Germinal center (tissue), 1 donor: ENCODE measurements at places on chromosomes 7 and 10.

DNA sequence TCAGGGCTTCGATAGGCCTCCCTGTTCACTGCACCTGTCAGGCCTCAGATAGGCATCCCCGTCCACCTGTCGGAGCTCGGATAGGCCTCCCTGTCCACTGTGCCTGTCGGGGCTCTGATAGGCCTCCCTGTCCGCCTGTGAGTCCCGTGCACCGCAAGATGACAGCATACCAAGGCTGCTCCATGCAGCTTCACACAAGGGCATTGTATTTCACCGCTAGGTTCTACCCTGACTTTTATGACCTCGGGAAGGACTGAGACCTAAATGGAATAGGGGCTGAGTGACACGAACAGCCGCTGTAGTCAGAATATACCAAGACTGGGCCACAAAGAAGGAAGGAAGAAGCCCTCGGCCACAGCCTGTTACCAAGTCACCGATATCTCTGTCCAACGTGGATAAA, 271.2 kb downstream of the DIP2C start:
- no peak for DNase-seq

DNA sequence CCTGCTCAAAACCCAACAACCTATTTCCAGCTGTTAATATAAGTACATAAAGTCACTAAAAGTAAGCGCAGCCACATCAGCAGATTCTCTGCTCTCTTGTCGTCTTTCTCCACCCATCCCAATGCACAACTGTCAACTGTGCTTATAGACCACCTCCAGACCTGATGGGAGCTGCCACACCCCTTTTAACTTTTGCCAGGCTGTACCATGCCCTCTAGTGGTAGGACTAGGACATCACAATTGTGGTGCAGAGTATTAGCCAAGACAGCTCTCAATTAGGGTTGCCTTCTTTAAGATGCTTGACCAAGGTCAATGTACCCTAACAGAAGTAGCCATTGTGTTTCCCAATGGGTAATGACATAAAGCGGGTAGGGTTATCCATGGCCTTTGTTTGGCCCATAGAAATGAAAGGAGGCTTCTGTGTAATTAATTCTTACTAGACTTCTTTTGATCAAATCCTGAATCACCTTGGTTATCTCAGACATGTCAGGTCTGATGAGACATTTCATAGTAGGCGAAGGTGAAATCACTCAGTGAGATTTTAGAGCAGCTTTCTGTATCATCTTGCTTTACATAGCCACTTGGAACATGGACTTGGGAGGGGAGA, 68.1 kb downstream of the SCRN1 start:
- peak; percentile 47 for DNase-seq

GRCh38 chr10:62264702-62265436, 3.8 kb downstream of the RTKN2 start:
- peak; percentile 41 for DNase-seq

DNA sequence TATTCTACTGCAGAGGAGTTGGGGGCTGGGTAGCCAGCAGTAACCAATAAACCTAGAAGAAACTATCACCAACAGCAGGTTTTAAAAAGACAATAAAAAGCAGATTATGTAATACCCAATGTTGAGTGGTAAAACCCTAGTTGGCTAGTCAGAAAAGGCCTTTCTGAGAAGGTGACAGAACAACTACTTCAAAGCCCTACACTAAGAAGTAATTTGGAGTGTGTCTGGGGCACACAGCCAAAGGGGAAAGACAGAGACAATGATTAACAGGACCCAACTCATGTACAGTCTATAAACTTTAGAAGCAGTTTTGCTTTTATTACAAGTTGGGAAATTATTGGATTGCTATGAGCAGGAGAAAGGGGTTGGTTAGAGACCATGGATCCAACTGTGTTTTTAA, 77.2 kb upstream of the TMEM106B start:
- DNase-seq = no peak

- DNase-seq = no peak
Measured at GRCh38 chr10:43904844-43905243, 256.2 kb upstream of the ZNF32 start.

GRCh38 chr10:96138102-96138501, 8.0 kb downstream of the ZNF518A start:
- DNase-seq = no peak

- DNase-seq = no peak
Measured at GRCh38 chr10:69496352-69497230, 45.3 kb downstream of the TSPAN15 start.

GRCh38 chr10:131350660-131351059, 39.1 kb upstream of the TCERG1L start:
- DNase-seq = no peak

- no peak for DNase-seq
Measured at GRCh38 chr10:133166504-133166827, 6.4 kb downstream of the KNDC1 start.

- peak; percentile 56 for DNase-seq
Measured at GRCh38 chr7:92133737-92134270, 473 bp downstream of the CYP51A1 start.

GRCh38 chr7:30436518-30436917, 42.1 kb downstream of the NOD1 start:
- DNase-seq = no peak

DNA sequence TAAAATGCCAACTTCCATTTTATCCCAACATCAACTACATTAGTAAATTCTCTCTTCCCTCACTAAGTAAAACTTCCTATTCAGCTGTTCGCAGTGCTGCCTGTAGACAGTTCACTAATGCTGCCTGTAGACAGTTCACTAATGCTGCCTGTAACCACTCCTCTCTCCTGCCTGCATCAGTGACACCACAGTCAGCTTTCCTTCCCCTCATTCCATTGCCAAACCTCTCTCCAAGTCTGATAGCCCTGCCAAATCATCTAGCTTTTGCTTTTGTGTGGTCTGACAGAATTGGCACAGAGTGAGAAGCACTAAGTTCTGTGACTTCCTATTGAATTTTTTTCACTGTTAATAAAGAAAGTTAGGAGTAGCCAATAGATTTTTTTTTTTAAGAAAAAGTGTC, 43.0 kb upstream of the MACC1 start:
- no peak for DNase-seq

- peak; percentile 94 for DNase-seq
Measured at GRCh38 chr10:110918643-110919348, at the start of gene BBIP1. Gene BBIP1, minus strand, starts transcription at chr10:110919180. Its CDS starts 1,023 bp downstream, at chr10:110918157.

- DNase-seq = no peak
Measured at GRCh38 chr7:121913947-121914675, 41.1 kb downstream of the PTPRZ1 start.

- DNase-seq = no peak
Measured at GRCh38 chr7:157654350-157654749, 317.5 kb downstream of the DNAJB6 start.

DNA sequence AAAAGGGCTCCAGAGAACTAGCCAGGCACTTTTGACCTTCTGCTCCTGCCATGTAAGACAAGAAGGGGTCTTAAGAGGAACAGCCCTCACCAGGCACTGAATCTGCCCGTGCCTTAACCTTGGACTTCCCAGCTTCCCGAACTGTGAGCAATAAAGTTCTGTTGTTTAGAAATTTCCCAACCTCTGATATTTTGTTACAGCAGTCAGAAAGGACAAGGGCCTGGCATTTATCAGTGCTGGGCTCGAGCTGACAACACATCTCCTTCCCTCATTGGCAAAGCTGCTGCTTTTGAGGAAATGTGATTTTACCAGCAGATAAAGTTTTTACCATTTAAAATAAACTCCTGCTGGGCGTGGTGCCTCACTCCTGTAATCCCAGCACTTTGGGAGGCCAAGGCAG, 103.5 kb downstream of the GPR26 start:
- no peak for DNase-seq

GRCh38 chr7:43869867-43870240, 537 bp upstream of the MRPS24 start:
- DNase-seq = no peak

GRCh38 chr10:70455213-70455630, 13.7 kb upstream of the NODAL start:
- no peak for DNase-seq

- DNase-seq = no peak
Measured at GRCh38 chr7:150902078-150903033, 50.0 kb downstream of the AOC1 start.

DNA sequence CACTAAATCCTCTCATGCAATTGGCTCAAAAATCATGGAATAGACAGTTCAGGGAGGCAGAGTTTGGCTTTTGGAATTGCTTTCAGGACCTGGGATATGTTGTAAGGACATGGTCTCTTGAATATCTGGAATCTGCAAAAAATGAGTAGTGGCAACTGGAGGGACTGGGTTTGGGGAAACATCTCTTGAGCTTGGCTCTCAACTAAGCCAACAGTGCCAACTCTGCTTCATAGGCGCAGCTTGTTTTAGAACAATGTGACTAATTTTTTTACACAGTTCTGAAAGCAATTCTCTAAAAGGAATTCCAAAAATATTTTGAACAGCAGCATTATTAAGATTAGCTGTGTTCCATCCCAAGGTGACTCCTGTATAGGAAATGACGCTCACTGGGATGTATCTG, 121.5 kb upstream of the DPP6 start:
- DNase-seq = no peak
